ENCODE measurements at places on chromosomes 6 and 20. TPM values are rescaled to one million over a fixed set of nuclear protein-coding genes. Genes with fewer than 3 reads are reported as not detected.

Gene IL17F
- not detected for total RNA-seq

Gene RNF144B
- 41.0 TPM for total RNA-seq

Gene FAXC
- total RNA-seq = 2.4 TPM

Gene PKIB
- 2.3 TPM for total RNA-seq

Gene VSX1
- total RNA-seq = not detected

Gene ZBP1
- total RNA-seq = 0.23 TPM

Gene HCRTR2
- 0.76 TPM for total RNA-seq

Gene SUMO4
- total RNA-seq = 6.7 TPM

Gene DUSP22
- 21.5 TPM for total RNA-seq

Gene CD83
- total RNA-seq = 15.7 TPM

Gene COL9A1
- total RNA-seq = 9.9 TPM

Gene NELFCD
- 79.3 TPM for total RNA-seq

Gene NDRG3
- 22.5 TPM for total RNA-seq

Gene PAQR8
- total RNA-seq = 18.3 TPM

Gene XKR7
- 0.23 TPM for total RNA-seq

Gene GSTA2
- not detected for total RNA-seq

Gene DEFB119
- total RNA-seq = not detected

Gene SCUBE3
- 26.9 TPM for total RNA-seq

Gene BMP2
- 24.1 TPM for total RNA-seq

Gene SPAG4
- 2.9 TPM for total RNA-seq

Gene RBM12
- 49.7 TPM for total RNA-seq

Gene HLA-DMB
- total RNA-seq = 60.2 TPM

Gene SLC17A3
- total RNA-seq = 0.12 TPM

Gene IRF4
- 2.2 TPM for total RNA-seq

Gene MCCD1
- 9.8 TPM for total RNA-seq

Gene C20orf202
- total RNA-seq = 0.47 TPM

Gene SLCO4A1
- total RNA-seq = 7.5 TPM

Gene OOEP
- total RNA-seq = not detected

Gene PNPLA1
- total RNA-seq = 1.1 TPM

Gene MYB
- 4.4 TPM for total RNA-seq

Gene CDH4
- total RNA-seq = 4.8 TPM

Gene TINAG
- total RNA-seq = 17.2 TPM

Gene SIRPB1
- total RNA-seq = 1.8 TPM

Gene MEI4
- total RNA-seq = 1.2 TPM

Gene MAK
- total RNA-seq = 0.53 TPM

Gene FOXC1
- total RNA-seq = 49.3 TPM

Gene PGM3
- total RNA-seq = 30.5 TPM

Gene OR12D2
- total RNA-seq = not detected

Gene KCNK16
- total RNA-seq = not detected

Gene VGLL2
- 3.4 TPM for total RNA-seq

Gene C20orf204
- total RNA-seq = 3.6 TPM

Gene ERMARD
- total RNA-seq = 28.4 TPM

Gene CEP162
- total RNA-seq = 8.8 TPM

Gene EFCAB8
- not detected for total RNA-seq

Gene STMN3
- 20.6 TPM for total RNA-seq

Gene BTN1A1
- total RNA-seq = not detected

Gene DNAAF9
- total RNA-seq = 32.0 TPM

Gene ADAM33
- 24.6 TPM for total RNA-seq

Gene POPDC3
- total RNA-seq = 4.7 TPM

Gene TRIM15
- total RNA-seq = 0.47 TPM

Gene EPPIN
- not detected for total RNA-seq

Gene SNX9
- 32.1 TPM for total RNA-seq
